ENCODE measurements at places on chromosomes 2 and 18. TPM values are rescaled to one million over a fixed set of nuclear protein-coding genes. Genes with fewer than 3 reads are reported as not detected.

The CFAP65 gene
- total RNA-seq: not detected

The TLX2 gene
- 1.2 TPM for total RNA-seq

DNA sequence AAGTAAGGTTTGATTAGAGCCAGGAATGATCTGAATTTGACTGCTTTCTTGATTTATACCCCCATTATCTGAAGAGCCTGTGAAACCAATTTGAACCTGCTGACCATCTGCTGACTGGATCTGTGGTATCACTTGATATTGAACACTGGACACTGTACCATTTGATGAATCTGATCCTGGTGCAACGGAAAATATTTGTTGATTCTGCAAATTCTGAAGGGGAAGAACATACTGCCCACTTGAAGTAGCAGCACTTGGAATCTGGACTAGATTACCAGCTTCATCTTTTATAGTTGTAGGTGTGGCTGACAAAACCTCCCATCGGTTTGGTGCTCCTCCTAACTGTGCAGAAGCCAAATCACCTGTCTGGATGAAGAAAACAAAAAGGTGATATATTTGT is 9.3 kb downstream of the SP3 start:
- DNase-seq: no peak

The CD207 gene
- not detected for total RNA-seq

The G6PC2 gene
- not detected for total RNA-seq

- no peak for DNase-seq
Measured at GRCh38 chr18:69755856-69756496, 191.7 kb downstream of the CD226 start.

- DNase-seq: no peak
Measured at GRCh38 chr2:190579058-190579410, 44.5 kb upstream of the NEMP2 start.

DNA sequence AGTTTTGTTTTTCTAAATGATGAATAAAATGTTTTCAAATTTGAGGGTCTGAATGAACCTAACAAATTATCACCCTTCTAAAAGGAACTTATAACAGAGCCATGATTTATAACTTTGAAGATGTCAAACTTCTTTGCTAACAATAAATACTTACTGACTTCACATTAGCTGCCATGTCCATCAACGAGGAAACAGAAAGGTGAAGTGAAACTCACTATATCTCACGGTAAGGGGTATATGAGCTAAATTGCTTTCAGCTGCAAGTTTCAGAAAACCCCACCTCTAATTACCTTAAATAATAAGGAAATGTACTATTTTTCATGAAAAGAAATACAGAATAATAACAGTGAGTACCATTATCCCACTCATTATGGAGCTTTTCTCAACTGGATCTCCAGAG is 350.8 kb upstream of the NT5C1B start:
- DNase-seq: no peak

DNA sequence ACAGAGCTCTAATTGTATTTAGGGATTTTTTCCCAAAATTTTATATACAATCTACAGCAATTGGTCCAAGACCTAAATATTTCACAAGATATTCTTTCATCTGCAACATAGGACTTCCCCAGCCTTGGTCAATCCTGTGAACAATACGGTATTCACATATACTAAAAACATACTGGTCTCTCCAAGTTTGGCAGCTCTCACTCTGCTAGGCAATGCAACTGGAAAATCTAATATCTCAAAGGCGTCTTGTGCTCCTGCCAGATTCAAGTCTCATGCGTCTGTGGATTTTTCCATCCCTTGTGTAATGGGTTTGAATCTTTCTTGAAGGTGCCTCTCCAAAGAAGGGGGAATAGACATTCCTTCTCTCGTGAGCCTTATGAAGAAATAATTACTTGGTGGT is 27.4 kb upstream of the MBOAT2 start:
- DNase-seq: no peak

The ING5 gene
- 57.5 TPM for total RNA-seq

DNA sequence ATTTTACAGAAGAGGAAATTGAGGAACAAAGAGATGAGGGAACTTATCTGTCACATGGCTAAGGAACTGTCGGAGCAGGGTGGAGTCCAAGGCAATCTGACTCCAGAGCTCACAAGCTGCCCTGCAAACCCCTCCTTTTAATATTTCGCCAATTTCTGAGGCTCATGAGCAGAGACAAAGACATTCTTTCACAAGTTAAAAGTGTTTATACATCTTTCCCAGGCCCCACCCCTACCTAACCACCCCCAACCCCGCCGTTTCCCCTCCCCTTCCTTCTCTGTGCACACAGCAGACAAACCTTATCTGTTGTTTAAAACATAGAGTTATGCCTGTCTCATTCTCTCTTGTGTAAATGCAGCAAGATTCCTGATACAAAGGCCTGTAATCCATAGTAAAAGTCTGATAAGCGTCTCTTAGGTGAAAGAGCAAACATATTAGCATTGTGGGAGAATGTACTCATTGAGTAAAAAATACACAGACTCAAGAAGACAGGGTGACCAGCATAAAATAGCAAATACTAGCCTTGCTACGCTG is 44.3 kb downstream of the EPHA4 start:
- DNase-seq: no peak

DNA sequence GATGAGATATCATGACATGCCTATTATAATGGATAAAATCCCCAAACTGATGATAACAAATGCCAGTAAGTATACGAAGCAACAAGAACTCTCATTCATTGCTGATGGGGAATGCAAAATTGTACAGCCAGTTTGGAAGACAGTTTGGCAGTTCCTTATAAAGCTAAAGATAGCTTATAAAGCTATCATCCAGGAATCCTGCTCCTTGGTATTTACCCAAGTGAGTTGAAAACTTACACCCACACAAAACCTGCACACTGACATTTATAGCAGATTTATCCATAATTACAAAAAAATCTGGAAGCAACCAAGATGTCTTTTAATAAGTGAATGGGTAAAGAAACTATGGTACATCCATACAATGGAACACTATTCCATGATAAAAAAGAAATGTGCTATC is 59.5 kb upstream of the FAM124B start:
- DNase-seq: no peak

DNA sequence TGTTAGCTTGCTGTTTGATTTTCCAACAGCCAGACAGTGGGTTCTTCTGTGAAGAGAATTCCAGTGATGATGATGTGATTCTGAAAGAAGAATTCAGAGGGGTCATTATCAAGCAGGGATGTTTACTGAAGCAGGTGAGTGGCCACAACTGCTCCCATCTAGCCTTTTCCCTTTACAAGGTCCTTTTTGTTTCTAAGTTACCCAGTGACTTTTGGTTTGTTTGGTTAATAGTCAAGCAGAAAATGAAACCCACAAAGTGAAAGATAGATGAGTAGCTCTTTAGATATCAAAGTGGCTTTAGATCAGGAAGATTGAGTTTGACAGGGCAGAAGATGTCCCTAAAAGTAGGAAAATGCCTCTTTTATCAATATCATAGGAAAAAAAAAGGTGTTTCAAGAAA is 23.3 kb downstream of the PLEK start:
- no peak for DNase-seq

The CRYBA2 gene
- total RNA-seq: not detected

The FAM237A gene
- total RNA-seq: not detected

DNA sequence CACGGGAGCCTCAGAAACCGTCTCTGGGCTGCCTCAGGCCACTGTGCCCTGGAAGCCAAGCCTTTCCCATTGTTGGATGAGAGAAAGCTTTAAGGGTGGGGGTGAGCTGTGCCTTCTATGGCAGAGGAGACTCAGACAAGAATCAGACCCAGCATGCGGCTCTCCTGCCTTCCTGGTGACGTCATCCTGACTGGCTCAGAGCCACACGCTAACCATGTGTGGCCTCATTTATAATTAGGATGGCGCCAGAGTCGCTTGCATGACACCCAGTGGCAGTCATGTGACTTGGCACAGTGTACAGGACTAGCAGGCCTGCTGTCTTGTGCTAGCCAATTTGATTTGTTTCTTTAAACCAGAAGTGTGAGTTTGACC is 99.1 kb downstream of the SH3BP4 start:
- DNase-seq: no peak

DNA sequence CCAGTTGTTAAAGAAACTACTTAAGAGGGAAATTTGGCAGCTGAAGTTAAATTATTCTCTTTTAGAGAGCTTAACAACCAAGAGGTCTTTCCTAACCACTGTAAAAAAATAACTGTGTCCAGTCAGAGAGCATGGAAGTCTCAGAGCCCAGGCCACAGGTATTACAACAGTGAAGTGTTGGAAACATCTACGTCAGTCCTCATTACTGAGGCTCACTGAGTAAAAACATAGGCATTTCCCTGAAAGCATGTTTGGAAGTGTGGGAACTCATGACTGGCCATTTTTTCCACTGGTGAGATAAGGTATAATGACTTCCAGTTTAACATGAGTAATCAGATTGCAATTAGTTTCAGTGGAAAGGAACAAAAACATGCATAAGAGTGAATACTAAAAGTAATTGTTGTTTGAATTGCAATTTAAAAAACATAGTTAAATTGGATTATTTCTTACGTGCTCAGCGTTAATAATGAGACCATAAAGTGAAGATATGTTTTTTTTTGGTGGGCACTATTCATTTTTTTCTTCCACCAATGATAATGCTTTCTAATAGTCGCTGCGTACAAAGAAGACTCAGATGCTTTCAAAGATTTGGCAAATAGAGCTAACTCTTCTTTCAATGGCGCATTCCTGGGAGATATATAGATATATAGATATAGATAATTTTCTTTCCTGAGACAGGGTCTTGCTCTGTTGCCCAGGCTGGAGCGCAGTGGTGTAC is 60.8 kb downstream of the EFEMP1 start:
- DNase-seq: no peak

The TMEM198 gene
- 3.3 TPM for total RNA-seq

The MLPH gene
- total RNA-seq: not detected

The MOCOS gene
- total RNA-seq: 0.17 TPM

The ALK gene
- total RNA-seq: not detected

The QPCT gene
- 1.6 TPM for total RNA-seq

DNA sequence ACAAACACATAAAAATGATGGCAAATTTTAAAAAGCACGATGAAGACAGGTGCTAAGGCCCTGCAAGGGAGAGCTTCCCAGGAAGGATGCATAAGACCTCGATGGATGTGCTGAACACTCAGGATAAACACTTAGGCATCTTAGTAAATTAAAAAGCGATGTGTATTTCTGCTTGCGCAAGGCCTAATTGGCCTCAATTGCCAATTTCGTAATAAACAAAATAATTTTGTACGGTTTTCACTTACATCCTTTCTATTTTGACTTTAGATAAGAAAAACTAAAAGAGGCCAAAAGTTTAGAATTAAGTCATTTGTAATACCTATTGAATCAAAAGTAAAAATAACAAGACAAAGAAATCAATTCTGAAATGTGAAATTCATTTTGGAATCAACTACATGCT is 189.1 kb downstream of the TCF4 start:
- DNase-seq: no peak

The ANO7 gene
- total RNA-seq: 2.4 TPM

All from activated T-helper 1 cell treated with anti-CD3 and anti-CD28 coated beads, Interleukin-12 subunit alpha, Interleukin-12 subunit beta, Interleukin-2, Interleukin-4 antibody, amounts not matched to agents 30 ng/mL and 10 ng/mL and 1 ng/mL, durations not matched to agents 14 hours and 24 hours and 36 hours (primary cell).